ENCODE measurements at places on chromosomes 11 and 22.

GRCh38 chr22:46045459-46046298 is 68.7 kb upstream of the WNT7B start:
- no peak for DNase-seq

GRCh38 chr11:93287434-93287833 is 43.1 kb upstream of the DEUP1 start:
- no peak for DNase-seq

DNA sequence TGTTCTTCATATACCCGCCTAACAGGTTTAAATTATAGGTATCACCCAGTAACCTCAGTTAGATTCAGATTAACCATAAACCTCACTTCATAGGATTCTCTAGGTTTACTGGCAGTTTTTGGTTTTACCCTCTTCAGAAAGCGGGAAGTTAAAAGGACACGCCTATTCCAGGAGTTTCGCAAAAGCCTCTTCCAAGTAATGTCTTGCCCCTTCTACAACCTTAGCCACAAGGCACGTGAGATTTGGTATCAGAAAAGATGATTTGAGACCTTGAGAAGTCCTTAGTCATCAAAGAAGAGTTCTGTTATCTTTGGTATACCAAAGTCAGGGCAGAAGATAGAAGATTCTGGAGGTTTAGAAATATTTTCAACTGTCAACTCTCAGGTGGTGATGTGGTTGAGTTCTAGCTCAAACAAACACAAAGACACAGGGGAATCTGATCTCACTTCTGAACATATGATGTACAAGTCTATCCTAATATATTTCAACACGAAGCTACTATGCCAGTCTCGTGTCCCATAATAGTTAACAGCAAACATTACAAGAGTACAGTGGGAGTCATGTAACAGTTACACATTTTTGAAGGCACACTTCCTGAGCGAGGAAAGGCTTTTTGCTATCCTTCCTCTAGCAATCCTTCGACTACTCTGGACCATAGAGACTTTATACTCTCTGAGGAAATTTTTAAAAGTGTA is 103.5 kb downstream of the USP35 start:
- DNase-seq = no peak

GRCh38 chr11:7894251-7894650 is 36.8 kb downstream of the OR10A6 start:
- no peak for DNase-seq

DNA sequence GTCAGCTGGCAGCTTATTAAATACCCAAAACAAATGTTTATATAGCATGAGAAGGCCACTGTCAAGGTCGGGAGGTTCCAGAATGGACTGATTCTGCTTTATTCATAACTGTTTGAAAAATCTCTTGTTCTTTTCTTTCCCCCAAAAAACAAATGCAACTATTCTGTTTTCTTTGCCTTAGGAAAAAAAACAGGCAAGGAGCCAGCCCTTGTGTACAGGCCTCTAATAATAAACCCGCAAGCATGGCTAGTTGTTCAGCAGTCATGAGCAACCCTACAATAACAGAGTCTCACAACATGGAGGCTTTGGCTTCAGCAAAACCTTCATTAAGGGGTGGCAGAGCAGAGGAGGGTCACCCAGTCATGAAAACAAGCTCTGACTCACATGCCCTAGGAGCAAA is 191.7 kb downstream of the KIRREL3 start:
- no peak for DNase-seq

GRCh38 chr22:42225841-42226240 is 44.6 kb downstream of the TCF20 start:
- no peak for DNase-seq

- DNase-seq = no peak
Measured at GRCh38 chr11:1468473-1469066, 18.0 kb downstream of the MOB2 start.

DNA sequence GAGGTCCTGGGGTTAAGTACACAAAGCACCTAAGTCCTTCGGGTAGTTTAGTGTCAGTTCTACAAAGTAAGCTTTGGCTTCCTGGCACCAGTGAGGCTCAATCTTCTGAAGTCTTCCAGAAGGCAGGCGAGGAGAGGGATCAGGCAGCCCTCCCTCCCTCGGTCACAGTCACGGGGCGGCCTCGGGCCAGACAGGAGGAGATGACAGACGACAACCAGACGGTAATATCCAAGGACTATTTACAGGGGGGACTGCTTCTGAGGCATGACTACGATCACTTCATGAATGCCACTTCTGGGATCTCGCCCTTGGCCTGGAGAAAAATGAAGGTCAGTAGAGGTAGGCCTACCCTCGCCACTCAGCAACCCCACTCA is 383 bp upstream of the TMEM223 start:
- DNase-seq = no peak

DNA sequence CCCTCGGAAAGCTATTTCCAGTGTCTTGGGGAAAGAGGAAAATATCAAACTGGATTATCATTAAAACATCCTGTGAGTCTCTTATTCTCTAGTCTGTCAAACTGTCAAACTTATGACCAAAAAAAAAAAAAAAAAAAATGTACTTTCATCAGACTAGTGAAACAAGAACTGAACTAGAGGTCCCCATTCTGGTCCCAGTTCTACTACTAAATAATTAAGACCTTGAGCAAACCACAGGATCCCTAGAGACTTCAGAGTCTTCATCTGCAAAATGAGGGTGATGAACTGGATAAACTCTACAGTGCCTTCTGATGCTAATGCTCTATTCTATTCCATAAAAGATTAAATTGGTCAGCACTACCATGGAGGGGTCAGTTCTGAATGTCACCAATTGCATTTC is 105.8 kb downstream of the SERGEF start:
- no peak for DNase-seq

GRCh38 chr22:39290724-39291161 is 28.7 kb downstream of the RPL3 start:
- DNase-seq = no peak

- DNase-seq = no peak
Measured at GRCh38 chr11:108916290-108916689, 251.4 kb downstream of the DDX10 start.

GRCh38 chr11:76891285-76891684 is 30.6 kb downstream of the ACER3 start:
- no peak for DNase-seq

GRCh38 chr11:119420631-119421030 is 2.3 kb downstream of the THY1 start:
- DNase-seq = no peak

GRCh38 chr11:119523539-119524157 is 100.7 kb upstream of the THY1 start:
- DNase-seq = no peak

GRCh38 chr11:78432058-78432515 is 14.5 kb upstream of the GAB2 start:
- no peak for DNase-seq

GRCh38 chr22:27971926-27972325 is 52.9 kb upstream of the PITPNB start:
- no peak for DNase-seq

Data from D721Med (cell line).